ENCODE measurements at places on chromosomes 12 and 14.
A peak's percentile ranks its signal among the peaks of the same experiment; 100 is the strongest.

DNA sequence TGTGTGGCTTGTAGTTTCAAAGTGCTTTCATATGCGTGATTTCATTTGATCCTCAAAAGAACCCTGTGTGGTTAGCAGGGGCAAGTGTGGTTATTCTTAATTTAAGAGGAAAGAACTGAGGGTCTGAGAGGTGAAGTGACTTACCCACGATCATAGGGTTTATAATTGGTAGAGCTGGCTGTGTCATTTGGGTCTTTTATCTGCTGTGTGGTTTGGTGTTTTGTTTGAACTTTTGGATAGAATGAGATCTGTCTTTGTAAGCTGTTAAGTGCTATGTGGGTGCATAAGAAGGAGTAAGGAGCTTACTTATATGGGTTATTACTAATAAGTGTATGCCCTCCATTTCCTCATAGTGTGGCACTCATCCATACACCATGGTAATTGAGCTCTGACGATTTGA, 190.0 kb downstream of the CACNA1C start:
- no peak for DNase-seq

DNA sequence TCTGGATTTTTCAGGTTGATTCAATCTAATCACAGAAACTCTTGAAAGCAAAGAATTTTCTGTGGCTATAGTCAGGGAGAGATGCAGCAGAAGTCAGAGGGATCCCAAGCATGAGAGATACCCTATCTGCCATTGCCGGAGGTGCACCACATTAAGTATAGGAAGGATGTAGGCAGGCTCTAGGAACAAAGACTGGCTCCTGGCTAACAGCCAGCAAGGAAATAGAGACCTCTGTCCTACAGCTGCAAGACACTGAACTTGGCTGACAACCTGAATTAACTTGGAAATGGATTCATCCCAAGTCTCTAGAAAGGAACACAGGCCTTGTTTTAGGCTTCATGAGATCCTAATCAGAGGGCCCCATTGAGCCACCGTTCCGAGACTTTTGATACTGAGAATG, 364.9 kb upstream of the FLRT2 start:
- DNase-seq, result no peak

- no peak for DNase-seq
Measured at GRCh38 chr12:123253641-123254459, 17.8 kb downstream of the CDK2AP1 start.

GRCh38 chr14:67004521-67004920, 184.7 kb upstream of the GARIN2 start:
- no peak for DNase-seq

- DNase-seq, result no peak
Measured at GRCh38 chr12:81627336-81628189, 131.6 kb downstream of the PPFIA2 start.

DNA sequence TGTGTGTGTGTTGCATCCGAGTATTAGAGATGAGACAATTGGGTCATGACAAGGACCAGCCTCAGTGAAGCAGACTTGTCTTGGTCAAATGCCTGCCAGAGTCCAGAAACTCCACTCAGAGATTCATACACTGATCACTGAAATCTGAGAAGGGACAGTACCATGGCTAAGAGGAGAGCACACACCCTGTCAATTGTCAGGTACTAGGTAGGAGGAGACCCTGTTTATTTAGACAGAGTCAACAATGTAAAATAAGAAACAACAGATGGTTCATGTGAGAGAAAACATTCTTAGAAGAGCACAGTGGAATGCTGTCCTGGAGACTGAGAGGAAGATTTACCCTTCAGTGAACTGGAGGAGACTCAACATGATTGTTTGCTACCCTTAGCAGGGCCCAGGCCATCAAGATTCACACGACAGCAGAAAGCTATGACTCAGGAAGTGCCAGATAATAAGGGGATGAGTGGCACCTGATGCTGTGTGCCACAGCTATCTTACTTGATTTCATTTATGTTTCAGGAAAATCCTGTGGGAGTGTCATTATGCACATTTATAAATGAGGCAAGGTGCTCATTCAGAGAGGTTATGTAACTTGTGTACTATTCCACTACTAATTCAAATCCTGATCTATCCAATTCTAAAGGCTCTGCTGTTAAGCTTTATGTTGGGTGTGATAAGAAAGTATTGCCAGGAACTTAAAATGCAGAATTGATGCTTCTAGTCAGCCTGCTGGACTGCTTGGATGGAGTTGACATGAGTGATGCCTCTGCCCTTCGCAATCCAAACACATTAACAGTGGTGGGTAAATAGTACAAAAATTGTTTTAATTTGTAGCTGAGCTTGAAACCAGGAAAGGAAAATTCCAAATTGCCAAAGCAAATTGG, 136.6 kb upstream of the NEDD1 start:
- DNase-seq, result no peak

- no peak for DNase-seq
Measured at GRCh38 chr12:3213188-3213587, 136.0 kb downstream of the TSPAN9 start.

GRCh38 chr14:70708717-70709570, 67.2 kb downstream of the TTC9 start:
- no peak for DNase-seq

DNA sequence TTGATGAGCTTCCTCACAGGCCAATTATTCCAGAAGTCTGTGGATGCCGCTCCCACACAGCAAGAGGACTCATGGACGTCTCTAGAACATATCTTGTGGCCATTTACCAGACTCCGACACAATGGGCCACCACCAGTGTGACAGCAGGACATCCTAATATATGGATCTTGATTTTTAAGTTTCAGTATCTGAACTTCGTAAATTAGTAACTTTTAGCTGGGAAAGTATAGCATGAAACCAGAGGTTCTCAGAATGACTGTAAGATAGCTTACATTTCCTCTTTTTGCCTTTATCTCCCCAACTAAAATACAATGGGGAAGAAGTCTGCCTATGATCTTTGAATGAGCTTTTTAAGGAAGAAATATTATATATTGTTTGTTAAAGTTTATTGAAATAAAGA, 87.0 kb downstream of the DNAI7 start:
- DNase-seq, result peak; percentile 2

DNA sequence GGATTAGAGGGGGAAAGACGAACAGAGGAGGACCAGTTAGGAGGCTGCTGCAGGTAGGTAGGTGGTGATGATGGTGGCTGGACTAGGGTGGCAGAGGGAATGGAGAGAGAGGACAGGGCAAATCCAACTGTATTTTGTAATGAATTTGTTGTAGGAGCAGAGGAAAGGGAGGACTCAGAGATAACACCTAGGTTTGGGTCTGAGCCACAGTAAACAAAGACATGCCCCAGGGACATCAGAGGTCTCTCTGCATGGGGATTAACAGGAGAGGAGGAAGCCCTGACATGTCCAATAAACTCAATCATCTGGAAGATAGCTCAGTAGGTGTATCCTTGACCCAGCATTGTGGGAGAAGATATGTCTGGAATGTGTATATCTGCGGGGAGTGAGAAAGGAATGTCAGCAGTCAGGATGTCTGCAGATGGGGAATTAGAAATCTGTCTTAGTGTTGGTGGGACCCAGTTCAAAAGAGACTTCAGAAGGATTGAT, 4.7 kb upstream of the SLC48A1 start:
- no peak for DNase-seq

DNA sequence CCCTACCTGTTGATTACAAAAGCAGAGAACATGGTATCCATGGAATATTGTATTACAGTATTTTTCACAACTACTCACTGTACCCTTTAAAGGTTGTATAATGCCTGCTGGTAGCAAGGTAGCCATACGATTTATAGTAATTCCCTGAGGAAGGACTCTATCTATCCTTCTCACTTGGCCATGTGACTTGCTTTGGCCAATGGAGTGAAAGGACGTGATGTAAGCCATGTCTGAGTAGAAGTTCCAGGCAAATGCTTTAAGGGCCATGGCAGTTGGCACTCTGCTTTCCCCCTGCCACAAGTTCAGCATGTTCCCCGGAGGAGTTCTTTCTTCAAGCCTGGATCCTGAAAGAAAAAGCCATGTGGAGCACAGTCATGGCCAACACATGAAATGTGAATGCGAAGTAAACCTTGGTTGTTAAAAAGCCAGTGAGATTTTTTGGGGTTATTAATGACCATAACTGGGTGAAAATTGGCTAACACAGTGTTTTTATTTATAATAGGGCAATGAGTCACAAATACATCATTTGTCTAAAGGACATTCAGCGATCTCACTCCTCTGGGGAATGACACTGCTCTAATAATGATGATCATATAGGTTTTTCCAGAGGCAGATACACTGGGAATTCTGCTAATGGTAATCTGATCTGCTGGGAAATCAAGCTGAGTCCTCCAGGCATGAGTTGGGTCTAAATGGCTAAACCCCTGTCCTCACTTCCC, 67.4 kb upstream of the SLC38A2 start:
- DNase-seq, result no peak

DNA sequence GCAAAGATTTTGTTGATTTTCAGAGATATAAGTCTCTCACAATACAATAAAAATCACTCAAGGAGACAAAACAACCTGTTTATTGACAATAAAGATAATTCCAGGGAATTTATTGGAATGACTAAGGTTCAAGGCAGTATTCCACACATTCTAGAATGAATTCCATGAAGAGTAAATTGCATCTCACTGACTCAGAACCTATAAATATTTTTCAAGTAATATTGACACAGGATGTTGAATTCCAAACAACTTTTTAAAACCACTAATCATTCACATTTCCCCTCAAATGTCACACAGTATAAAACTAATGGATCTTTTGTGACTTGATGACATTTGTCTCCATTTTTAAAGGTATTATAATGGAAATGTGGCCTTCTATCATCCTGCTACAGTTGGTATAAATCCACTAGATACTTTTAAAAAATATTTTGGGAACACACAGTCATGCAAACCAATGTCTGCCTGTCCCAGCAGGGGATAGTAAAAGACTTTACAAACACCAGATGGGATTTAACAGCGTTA, 42.1 kb upstream of the LGR5 start:
- DNase-seq, result no peak

DNA sequence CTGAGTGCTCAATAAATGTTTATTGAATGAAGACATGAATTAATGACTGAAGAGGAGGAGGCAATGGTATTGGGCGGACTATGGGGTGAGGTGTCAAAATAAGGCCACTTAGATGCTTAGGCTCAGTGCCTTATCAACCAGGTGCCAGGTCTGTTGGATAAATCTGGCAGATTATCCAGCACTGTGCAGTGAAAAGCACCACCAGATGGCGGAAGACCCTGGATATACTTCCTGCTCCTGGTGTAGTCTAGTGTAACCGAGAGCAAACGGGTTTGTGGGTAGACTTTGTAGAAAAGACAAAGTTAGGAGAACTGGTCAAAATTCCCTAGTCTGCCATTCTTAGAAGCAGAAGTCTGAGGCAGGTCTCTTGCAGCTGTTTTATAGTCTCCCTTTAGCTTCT, 306.3 kb downstream of the ATP23 start:
- DNase-seq, result no peak

- no peak for DNase-seq
Measured at GRCh38 chr12:34333337-34333736, 311.0 kb downstream of the ALG10 start.

DNA sequence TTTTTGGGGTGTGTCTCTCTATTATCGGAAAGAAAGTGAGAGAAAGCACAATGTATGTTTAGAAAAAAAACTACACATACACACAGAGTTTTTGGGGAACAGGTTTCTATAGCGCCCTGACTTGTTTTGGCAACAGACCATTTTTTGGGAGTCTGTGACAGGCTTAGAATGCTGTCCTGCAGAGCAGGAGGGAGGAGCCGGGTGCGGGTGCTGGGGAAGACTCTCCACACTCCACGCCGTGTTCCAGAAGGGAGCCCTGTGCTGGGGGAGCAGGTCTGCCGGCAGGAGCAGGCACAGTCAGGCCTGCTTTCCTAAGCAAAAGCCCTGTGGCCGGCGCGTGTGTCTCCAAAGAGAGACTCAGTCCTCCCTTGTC, 26.5 kb downstream of the CD9 start:
- no peak for DNase-seq

DNA sequence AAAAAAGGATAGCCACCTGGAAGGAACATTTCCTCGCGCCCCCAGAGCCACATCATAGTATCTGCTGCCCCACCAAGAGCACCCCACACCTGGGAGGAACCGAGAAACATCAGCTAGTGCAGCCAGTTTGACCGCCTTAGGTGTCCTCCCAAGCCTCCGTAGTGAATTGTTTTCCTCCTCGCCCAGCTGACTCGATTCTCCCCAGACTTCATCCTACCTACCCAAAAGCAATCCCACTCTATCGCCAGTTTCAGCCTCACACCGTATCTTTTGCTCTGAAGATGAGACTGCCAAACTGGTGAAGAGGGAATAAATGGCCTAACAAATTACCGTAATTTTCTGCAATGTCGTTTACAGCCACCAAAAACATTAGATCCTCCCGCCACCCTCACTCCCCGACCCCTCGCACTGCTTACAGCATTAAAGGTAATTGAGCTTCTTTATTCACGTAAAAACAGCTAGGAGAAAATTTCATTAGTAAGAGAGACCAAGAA, 1.2 kb upstream of the SLC11A2 start:
- DNase-seq, result no peak

DNA sequence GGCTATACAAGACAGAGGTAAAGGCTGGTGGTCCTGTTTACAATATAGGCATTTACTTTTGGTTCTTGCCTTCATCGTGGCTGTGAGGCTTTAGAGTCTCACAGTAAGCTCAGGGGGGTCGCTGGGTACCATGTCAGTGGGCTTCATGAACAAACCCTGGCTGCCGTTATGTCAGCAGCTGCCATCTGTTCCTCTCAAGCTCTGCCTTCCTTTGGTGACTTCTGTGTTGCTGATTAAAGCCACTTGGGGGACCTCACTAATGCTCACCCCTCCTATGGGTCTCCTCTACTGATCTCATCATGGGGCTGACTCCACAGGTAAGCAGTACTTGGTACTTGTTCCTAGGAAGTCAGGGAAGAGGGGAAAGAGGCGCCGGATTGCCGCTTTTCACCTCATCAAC, 268.7 kb downstream of the TTC6 start:
- no peak for DNase-seq

GRCh38 chr12:79317179-79317847, 373.5 kb downstream of the PAWR start:
- no peak for DNase-seq

DNA sequence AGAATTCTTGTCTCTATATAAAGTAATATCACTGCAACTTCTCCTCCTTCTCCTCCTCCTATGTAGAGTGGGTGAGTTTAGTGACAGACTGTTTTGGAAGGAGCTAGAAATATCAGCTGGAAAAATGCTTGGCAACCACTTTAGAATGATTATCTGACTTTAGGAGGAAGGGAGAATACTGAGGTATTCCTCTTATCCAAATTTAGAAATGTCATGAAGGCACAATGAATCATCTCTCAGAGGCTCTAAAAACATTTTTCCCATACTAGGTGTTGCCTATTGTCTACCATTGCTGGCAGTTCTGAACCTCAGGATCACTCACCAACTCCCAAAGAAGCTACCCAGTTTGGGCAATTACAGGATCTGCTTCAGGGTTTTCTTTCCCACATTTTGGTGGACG, 306.6 kb upstream of the ATP2B1 start:
- DNase-seq, result no peak

GRCh38 chr12:113149361-113150150, at the start of gene CFAP73:
TSS of gene CFAP73 (plus strand) at chr12:113149724. CDS start at chr12:113149858, 134 bp downstream.
- DNase-seq, result peak; percentile 42

- no peak for DNase-seq
Measured at GRCh38 chr14:49240383-49240782, 345.8 kb downstream of the RPS29 start.

- peak; percentile 46 for DNase-seq
Measured at GRCh38 chr14:65961004-65961403, 525.2 kb upstream of the CCDC196 start.

GRCh38 chr14:42149609-42150261, 543.1 kb downstream of the LRFN5 start:
- no peak for DNase-seq

GRCh38 chr12:50618864-50619609, 114.3 kb downstream of the DIP2B start:
- no peak for DNase-seq
